Ovary (tissue), 10 donors: ENCODE measurements at places on chromosomes 1 and 21.

- no peaks in the 10 kb centered on the region for H3K36me3 ChIP-seq
- H3K4me1 ChIP-seq, result no peaks in the 10 kb centered on the region
- H3K4me3 ChIP-seq, result no peak overlapping the region
Measured at GRCh38 chr1:151653397-151653796, 41.5 kb downstream of the SNX27 start.

DNA sequence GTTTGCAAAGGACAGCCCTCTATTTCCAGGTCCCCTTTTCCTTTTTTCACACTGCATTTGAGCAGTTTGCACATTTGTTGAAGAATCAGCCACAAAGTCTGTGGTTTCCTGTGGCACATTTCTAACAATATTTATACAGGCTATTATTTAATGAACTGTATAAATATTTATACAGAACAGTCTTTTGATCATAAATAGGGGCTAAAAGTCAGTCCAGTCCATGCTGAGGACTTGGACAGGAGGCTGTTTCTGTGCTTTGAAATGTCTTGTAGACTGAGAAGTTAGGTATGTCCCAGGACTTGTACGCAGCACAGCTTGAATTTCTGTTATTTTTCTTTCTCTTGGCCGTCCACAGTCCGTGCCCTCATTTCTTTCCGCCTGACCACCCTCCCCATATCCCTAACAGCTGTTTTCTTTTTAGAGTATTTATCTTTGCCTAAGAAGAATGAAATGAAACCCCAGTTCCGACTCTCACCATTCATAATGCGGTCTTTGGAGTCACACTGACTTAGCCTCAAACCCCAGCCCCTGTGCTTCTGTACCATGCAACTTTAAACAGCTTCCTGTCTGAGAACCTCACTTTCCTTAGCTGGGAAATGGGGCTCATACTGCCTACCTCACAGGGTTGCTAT lies 19.7 kb downstream of the FGGY start:
- H3K4me3 ChIP-seq, result no peak overlapping the region
- no peak for DNase-seq
- H3K4me1 ChIP-seq, result peaks cover 7% of the 10 kb centered on the region
- no peaks in the 10 kb centered on the region for H3K36me3 ChIP-seq
- H3K27me3 ChIP-seq, result no peaks in the 10 kb centered on the region
- peak overlapping the region; percentile 41 for H3K27ac ChIP-seq

DNA sequence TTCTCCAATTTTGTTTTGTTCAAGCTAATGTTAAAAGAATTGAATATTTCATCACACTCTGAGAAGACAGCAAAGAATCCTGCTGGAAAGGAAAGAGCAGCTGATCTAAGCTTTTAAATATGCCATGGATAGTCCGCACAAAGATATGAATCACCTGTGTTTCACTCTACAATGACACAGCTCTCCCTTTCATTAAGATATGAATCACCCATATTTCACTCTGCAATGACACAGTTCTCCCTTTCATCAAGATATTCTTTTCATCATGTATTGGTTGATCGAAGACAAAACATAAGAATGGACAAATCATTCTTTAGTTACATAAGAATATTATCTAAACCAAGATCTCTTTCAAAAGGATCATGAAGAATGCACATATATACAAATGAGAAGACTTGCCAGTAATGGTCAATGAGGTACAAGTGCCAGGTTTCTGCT lies 367.3 kb downstream of the SMYD3 start:
- DNase-seq, result no peak
- H3K27me3 ChIP-seq, result no peaks in the 10 kb centered on the region
- H3K4me3 ChIP-seq, result no peak overlapping the region
- no peaks in the 10 kb centered on the region for H3K36me3 ChIP-seq

GRCh38 chr1:7769673-7770412 lies 1.3 kb upstream of the VAMP3 start:
- no peak overlapping the region for H3K27ac ChIP-seq
- no peaks in the 10 kb centered on the region for H3K27me3 ChIP-seq
- H3K4me1 ChIP-seq, result peaks cover 7% of the 10 kb centered on the region
- no peaks in the 10 kb centered on the region for H3K36me3 ChIP-seq

DNA sequence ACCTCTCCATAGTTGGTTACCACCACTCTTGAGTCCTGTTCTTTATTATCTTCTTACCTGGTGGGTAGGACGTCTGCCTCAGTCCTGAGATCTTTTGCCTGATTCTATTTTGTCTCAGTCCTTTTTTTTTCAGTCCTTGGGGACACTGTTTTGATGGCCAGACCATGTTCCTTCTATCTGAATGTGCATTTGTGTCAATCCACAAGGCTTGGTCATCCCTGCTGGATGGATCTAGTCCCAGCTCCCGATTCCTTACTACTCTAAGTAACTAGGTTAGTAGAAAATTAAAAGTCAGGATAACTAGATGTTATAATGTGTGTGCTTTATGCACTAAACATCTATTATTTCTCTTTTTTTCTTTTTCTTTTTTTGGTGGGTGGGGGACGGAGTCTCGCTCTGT lies 28.1 kb upstream of the AK4 start:
- H3K4me1 ChIP-seq, result no peaks in the 10 kb centered on the region
- no peaks in the 10 kb centered on the region for H3K27me3 ChIP-seq
- H3K4me3 ChIP-seq, result no peak overlapping the region
- DNase-seq, result no peak

DNA sequence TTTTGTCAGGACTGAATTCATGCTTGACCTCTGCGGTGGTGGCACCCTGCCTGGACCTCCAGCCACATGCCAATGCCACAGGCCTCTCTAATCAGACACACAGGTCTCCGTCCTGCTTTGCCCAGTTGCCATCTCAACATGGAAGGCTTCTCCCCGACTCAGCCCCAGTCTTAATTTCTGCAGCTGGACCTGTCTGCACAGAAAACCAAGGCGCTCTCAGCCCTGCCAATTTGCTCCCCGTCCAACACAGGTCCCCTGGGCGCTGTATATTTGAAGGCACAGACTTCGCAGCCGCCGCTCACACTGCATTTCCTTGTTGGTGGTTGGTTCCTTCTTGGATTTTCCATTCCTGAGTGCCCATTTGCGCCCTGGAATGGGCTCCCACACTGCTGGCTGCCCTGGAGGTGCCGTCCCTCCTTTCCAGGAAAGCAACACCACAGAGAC lies 28.0 kb upstream of the PLEKHG5 start:
- H3K36me3 ChIP-seq, result no peaks in the 10 kb centered on the region
- DNase-seq, result no peak
- peaks cover 5% of the 10 kb centered on the region for H3K4me1 ChIP-seq
- H3K27me3 ChIP-seq, result no peaks in the 10 kb centered on the region
- H3K27ac ChIP-seq, result no peak overlapping the region

GRCh38 chr21:37072274-37072987 lies 440 bp downstream of the PIGP start:
- no peaks in the 10 kb centered on the region for H3K27me3 ChIP-seq
- H3K4me1 ChIP-seq, result no peaks in the 10 kb centered on the region
- H3K27ac ChIP-seq, result peak overlapping the region; percentile 97
- peak overlapping the region; percentile 92 for H3K4me3 ChIP-seq

- peaks cover 2% of the 10 kb centered on the region for H3K4me1 ChIP-seq
- H3K4me3 ChIP-seq, result no peak overlapping the region
- no peaks in the 10 kb centered on the region for H3K27me3 ChIP-seq
- no peaks in the 10 kb centered on the region for H3K36me3 ChIP-seq
- H3K27ac ChIP-seq, result no peak overlapping the region
Measured at GRCh38 chr1:3669421-3669821, 17.1 kb downstream of the TP73 start.

- no peak overlapping the region for H3K4me3 ChIP-seq
- H3K36me3 ChIP-seq, result no peaks in the 10 kb centered on the region
- H3K4me1 ChIP-seq, result no peaks in the 10 kb centered on the region
- DNase-seq, result no peak
- no peaks in the 10 kb centered on the region for H3K27me3 ChIP-seq
- H3K27ac ChIP-seq, result no peak overlapping the region
Measured at GRCh38 chr21:17828223-17828622, 9.1 kb upstream of the C21orf91 start.

- peak overlapping the region; percentile 70 for H3K27ac ChIP-seq
- H3K4me3 ChIP-seq, result peak overlapping the region; percentile 81
- peak; percentile 19 for DNase-seq
- no peaks in the 10 kb centered on the region for H3K4me1 ChIP-seq
Measured at GRCh38 chr1:93079685-93080141, 630 bp downstream of the MTF2 start.

DNA sequence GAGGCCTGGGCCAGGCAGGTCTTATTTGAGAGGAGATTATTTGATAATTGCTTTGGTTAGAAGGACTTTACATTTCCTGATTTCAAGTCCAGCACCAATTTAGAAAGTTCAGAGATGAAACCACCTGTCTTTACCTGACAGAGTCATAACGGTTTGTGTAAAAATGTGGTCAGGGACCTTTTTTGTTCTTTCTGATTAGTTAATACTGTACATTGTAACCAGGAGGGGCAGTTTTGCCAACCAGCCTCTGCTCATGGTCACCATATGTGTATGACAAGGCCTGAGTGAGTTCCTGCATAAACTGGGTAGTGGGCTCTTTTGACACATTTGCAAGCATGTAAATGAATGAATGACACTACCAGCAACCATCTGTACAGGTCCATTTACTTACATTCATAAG lies 55.8 kb downstream of the VANGL1 start:
- no peaks in the 10 kb centered on the region for H3K27me3 ChIP-seq
- no peaks in the 10 kb centered on the region for H3K4me1 ChIP-seq
- H3K27ac ChIP-seq, result no peak overlapping the region
- no peak for DNase-seq
- no peak overlapping the region for H3K4me3 ChIP-seq

GRCh38 chr1:26094677-26095383 lies 16.8 kb upstream of the PDIK1L start:
- peak; percentile 36 for DNase-seq
- H3K27me3 ChIP-seq, result no peaks in the 10 kb centered on the region
- H3K4me1 ChIP-seq, result no peaks in the 10 kb centered on the region
- H3K36me3 ChIP-seq, result no peaks in the 10 kb centered on the region
- H3K4me3 ChIP-seq, result no peak overlapping the region

GRCh38 chr1:213521206-213521605 lies 466.6 kb upstream of the PROX1 start:
- no peaks in the 10 kb centered on the region for H3K27me3 ChIP-seq
- DNase-seq, result no peak
- H3K27ac ChIP-seq, result no peak overlapping the region
- no peak overlapping the region for H3K4me3 ChIP-seq
- no peaks in the 10 kb centered on the region for H3K36me3 ChIP-seq

DNA sequence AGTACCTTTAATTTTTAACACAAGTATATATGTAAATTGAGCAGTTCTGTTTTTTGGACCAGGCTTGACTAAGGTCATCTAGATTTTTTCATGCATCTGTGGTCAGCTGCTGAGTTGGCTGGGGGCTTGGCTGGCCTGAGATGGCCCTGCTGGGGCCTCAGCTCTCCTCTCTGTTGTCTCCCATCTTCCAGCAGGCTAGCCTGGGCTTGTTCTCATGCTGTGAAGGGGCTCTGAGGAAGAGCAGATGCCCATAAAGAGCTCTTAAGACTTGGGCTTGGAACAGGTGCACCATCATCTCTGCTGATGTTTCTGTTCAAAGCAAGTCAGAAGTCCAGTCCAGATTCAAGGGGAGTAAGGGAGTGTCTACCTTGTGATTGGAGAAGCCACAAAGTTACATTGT lies 51.2 kb upstream of the TNR start:
- no peaks in the 10 kb centered on the region for H3K4me1 ChIP-seq
- no peak overlapping the region for H3K4me3 ChIP-seq
- no peak for DNase-seq
- no peaks in the 10 kb centered on the region for H3K36me3 ChIP-seq

DNA sequence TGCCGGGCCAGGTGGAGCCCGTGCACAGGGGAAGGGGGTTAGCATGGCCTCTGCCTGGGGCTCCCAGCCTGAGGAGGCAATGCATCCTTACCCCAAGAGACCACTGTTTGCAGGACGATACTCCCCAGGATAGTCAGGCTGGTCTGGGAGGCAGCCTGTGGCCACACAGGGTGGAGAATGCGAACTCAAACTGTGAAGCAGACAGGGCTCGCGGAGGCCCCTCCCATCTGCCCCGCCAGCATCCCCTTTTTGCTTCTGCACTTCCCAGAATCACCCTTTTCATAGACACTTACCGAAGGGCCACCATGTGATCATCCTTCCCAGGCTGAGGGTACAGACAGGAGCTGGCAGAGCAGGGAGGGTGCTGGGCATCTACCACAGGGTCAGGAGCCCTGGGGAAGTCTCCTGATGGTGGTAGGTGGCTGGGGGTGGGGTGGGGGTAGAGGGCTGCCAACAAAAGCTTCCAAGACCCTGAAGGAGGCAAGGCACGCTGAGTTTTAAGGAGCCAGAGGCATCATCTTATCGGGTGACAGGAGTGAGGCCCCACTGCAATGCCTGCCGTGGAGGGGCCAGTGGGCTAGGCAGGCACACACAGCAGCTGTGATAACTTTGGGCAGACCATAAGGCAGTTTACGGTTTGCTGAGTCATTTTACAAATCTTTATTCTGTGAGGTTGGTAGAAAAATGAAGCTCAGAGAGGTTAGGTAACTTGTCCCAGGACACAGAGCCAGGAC lies 31.3 kb upstream of the BTG2 start:
- no peak overlapping the region for H3K4me3 ChIP-seq
- H3K36me3 ChIP-seq, result no peaks in the 10 kb centered on the region
- H3K27me3 ChIP-seq, result no peaks in the 10 kb centered on the region

DNA sequence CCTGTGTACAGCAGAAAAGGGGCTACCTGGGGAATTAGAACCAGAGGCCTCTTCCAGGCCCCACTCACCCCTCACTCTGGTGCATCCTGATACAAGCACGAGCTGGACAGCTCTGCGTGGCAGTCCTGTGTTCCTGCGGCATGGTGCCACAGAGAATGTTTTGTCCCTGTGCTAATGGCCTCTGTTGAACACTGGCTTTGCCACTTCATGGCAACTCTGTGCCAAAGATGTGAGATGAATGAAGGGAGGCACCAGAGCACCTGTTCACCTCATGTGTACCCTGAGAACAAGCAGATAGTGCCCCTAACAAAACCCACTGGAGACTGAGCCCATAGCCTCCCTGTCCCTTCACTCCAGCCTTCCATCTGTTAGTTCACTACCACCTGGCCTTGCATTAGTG lies 199.3 kb upstream of the COA6 start:
- no peak overlapping the region for H3K27ac ChIP-seq
- DNase-seq, result no peak
- H3K36me3 ChIP-seq, result no peaks in the 10 kb centered on the region
- no peaks in the 10 kb centered on the region for H3K4me1 ChIP-seq

GRCh38 chr1:82845866-82846265 lies 1045.1 kb downstream of the ADGRL2 start:
- H3K27ac ChIP-seq, result no peak overlapping the region
- DNase-seq, result no peak
- no peak overlapping the region for H3K4me3 ChIP-seq
- H3K27me3 ChIP-seq, result no peaks in the 10 kb centered on the region

DNA sequence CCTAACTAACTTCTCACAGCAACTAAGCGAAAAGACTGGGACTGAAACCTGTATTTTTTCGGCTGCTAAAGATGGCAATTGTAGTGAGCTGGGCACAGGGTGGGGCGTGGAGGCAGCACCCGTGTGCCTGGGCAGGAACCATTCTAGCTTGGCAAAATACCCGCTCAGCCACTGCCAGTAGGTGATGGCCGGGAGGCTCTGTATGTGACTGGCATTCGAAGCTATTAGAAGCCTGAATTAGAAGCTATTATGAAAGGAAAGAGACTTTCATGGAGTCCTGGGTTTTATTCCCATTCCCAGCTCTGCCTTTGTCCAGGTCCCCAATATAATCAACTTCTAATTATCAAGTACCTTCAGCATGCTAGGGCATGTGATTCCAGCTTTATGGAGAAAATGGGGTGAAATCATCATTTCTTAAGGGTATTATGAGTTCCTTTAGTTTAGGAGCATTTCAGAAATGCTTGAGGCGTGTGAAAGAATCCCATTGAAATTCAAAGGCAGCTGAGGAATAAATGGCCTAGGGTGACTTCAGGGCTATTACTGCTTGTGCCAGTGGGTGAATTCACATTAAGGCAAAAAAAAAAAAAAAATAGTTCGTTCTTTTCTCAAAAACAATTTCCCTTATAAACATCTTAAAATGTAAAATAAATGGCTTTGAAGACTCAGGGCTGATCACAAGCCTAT lies 125.6 kb downstream of the KCNN3 start:
- H3K36me3 ChIP-seq, result no peaks in the 10 kb centered on the region
- H3K27ac ChIP-seq, result no peak overlapping the region
- DNase-seq, result no peak
- no peaks in the 10 kb centered on the region for H3K27me3 ChIP-seq
